Chondrocyte (in vitro differentiated cells): ENCODE measurements at places on chromosomes 2 and 18. TPM values are rescaled to one million over a fixed set of nuclear protein-coding genes. Genes with fewer than 3 reads are reported as not detected.

DNA sequence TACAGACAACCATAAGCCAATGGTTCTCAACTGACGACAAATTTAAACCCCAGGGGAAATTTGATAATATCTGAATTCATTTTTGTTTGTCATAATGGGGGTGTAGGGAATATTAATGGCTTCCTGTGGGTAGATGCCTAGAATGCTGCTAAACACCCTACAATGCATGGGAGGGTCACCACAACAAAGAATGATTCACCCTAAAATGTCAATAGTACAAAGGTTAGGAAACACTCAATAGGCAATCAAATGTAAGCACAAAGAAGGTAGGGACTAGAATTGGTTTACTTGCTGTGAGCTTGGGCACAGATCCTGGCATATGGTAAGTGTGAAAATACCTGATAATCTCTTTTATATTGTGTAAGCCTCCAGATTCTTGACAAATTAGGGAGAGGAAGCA lies 20.1 kb upstream of the FANCL start:
- DNase-seq: no peak

DNA sequence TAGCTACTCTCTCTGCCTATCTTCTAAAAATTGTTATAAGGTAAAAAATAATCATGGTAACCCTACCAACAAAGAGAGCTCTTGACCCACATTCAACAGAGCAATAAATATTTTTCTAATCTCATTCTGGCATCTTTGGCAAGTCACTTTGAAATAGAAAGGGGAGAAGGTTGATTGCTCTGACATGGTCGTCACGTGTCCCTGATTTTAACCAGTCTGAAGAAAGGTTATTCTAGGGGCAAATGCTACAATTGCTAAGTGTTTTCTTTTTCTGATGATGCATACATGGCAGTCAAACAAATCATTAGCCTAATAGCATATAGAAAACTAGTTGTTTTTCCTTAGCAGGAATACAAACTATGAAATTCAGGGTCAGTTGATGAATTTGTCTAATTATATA lies 153.3 kb upstream of the MAP3K20 start:
- DNase-seq: no peak

- DNase-seq: no peak
Measured at GRCh38 chr2:102235042-102235473, 48.2 kb downstream of the IL1RL2 start.

- no peak for DNase-seq
Measured at GRCh38 chr18:71485611-71486010, 1058.5 kb downstream of the CBLN2 start.

DNA sequence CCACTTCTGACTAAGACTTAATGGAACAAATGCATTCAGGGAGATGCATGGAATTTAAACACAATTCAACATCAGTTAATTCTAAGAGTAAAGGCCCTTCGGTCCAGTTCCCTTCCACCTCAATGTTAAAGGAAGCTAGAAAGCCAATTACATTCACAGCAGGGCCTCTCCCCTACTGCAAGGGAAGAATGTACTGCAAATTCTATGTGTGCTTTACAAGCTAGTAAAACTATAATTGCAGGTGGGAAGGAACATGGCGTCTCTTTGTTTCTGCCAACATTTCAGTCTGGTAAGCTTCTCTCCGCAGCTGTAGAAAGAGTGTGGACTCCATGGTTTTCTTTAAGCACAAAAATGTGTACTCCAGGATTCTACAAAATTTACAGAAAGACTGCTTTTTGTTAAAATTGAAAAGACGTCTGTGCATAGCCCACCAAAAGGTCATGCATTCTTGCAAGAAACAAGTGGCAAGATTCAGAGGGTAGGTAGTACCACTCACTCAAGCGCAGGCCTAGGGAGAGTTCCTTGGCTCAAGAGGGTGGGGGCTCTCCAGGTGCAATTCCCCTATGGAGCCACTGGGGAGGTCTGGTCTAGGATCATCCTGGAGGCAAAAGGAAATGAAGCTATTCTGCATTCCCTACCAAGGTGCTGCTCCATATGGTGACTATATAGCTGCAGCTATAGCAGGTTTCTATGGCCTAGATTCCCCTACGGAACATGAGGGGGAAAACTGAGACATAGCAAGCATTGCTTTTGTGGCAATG lies 127.0 kb upstream of the FZD5 start:
- DNase-seq: no peak

- DNase-seq: no peak
Measured at GRCh38 chr2:117068371-117068770, 746.1 kb upstream of the DDX18 start.

DNA sequence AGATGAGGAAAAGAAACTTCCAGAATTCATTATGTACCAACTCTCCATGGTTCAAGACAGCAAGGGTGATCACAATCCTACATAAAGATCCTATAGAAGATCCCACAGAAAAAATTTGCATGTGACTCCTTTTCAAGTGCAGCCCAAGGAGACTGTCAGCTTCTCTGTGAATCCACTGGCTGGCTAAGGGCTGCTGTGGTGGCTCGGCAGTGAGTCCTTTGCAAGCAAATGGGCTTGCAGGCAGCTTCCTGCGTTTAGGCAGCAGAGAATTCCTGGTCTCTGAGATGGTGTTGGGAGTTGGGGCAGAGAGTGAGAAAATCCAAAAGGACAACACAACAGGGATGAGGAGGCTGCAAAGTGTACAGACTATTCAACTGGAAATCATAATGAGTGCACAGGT lies 43.4 kb downstream of the NABP1 start:
- no peak for DNase-seq

DNA sequence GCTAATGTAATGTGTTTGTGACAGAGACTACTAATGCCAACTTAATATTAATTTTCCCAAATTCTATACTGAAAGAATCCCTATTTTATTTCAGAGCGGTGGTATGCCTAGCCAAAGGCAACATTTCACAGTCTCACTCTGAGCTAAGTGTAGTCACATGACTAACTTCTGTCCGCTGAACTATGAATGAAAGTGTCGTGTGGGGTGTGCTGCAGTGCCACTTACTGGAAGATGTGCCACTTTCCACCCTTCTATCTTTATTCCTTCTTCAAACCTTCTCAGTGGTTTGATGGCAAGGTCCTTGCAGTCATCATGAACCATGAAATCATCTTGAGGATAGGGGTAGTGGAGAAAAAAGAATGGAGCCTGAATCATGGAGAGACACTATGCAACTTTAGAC lies 47.3 kb upstream of the C1D start:
- DNase-seq: no peak

DNA sequence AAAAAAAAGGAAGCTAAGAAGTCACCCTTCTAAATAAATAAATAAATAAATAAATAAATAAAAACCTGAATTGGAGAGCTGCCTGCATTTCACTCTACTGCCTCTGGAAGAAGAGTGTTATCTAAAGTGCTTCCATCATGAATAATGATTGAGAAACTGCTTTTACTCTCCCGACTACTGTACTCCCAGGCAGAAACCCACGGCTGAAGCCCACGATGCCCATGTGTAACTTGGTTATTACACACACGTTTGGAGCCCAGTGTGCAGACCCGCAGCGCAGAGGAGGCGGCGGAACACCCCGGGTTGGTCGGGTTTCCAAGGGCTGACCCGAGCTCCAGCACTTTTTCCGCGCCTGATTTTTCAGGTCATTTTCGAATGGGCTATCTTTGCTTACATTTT lies 697 bp upstream of the SPATS2L start:
- DNase-seq: no peak

DNA sequence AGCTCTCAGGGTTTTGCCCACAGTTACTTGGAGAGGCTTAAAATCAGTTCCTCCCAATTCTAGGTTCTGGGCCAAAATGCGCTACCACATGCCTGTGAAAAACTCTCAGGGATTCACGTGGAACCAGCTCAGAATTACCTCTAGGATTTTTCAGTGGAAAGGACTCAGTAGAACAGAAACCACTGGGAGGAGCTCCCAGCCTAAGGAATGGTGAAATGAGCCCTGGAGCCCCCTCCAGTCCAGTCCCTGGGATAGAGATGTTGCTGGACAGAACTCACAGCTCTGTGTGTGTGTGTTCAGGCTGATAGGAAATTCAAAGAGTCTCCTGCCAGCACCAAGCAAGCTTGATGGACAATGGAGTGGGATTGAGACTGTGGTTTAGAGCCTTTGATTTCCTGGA lies 21.1 kb upstream of the SLC9A4 start:
- no peak for DNase-seq

DNA sequence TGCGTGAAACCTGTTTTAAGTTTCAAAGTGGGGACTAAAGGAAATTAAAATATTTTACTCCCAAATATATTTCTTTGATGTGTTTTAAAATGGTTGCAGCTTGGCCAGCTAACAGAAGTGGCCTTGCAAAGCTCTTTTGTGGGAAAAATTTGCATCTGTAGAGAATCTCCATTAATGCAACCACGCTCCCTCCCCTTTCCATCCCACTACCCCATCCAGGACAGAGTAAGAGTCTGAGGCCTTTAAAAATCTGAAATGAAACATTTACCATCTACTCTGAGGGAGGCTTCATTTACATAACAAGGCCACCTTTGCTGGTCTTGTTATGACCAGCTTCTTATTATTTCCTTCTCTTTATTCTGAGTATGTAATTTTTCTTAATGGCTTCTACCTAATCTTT lies 63.5 kb downstream of the STAT4 start:
- DNase-seq: no peak

DNA sequence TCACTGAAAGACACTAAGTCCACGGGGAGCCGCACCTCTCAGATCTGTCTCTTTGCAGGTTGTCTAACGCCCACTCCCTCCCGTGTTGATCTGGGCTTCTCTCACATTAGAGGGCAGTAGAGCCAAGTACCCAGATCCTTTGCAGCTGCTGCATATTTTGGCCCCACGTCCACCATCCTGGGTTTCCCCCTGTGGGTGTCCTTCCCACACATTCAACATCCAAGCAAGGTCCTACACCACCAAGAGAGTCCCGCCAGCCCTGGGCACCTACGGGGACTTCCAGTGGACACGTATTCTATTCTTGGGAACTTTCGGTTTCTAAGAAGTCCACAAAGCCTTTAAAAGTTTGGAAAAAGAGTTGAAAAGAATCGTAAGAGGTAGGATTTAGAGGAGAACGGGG lies 116.6 kb downstream of the ATL2 start:
- DNase-seq: no peak

- DNase-seq: no peak
Measured at GRCh38 chr2:234772733-234773060, 179.1 kb upstream of the SH3BP4 start.

DNA sequence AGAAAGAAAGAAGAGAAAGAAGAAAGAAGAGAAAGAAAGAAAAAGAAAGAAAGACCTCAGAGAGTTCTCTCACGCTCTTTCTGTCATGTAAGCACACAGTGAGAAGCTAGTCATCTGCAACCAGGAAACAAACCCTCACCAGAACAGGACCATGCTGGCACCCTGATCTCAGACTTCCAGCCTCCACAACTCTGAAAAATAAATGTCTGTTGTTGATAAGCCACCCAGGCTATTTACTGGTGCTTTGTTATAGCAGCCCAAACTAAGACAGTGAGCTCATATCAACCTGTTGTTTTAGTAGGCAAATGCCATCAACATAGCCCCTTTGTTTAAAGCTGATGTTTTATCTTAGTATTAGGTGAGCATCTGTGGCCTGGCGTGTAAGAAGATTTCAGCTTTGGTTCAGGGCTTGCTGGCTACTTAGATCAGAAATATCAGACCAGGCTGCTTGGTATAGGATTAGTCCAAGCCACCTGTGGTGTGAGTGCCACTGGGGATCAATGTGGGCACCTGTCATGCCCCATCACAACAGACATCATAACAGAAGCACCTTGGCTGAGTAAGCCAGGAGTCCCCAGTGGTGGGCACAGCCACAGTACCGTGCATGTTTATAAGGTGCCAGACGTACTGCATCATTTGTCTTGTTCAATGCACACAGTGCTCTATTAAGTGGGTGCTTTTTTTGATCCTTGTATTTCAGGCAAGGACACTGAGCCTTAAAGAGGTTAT lies 94.4 kb downstream of the LBH start:
- no peak for DNase-seq

The AQP12A gene
- not detected in 3 replicates for total RNA-seq

The CDKL4 gene
- total RNA-seq: 0.20 to 1.1 TPM (median 0.87 TPM) in 3 replicates

The VSNL1 gene
- total RNA-seq: not detected in 3 replicates

The SPAST gene
- total RNA-seq: 19.7 to 23.7 TPM (median 20.5 TPM) in 3 replicates

The TMEM198 gene
- total RNA-seq: 3.6 to 6.1 TPM (median 4.8 TPM) in 3 replicates
